IgD-negative memory B cell (primary cell): ENCODE measurements at places on chromosomes 16 and 17. TPM values are rescaled to one million over a fixed set of nuclear protein-coding genes. Genes with fewer than 3 reads are reported as not detected.

The MYH11 gene
- 3.9 TPM for polyA plus RNA-seq

The CRISPLD2 gene
- not detected for polyA plus RNA-seq

The CLEC16A gene
- 21.1 TPM for polyA plus RNA-seq

The DEXI gene
- 11.4 TPM for polyA plus RNA-seq

The CD79B gene
- 1,452 TPM for polyA plus RNA-seq

The CDH11 gene
- polyA plus RNA-seq: not detected

The C17orf113 gene
- 0.48 TPM for polyA plus RNA-seq

The DDX42 gene
- 16.2 TPM for polyA plus RNA-seq
